ENCODE measurements at places on chromosomes 5 and 9.

GRCh38 chr5:76638479-76638878 lies 15.3 kb upstream of the F2RL2 start:
- DNase-seq = no peak

- no peak for DNase-seq
Measured at GRCh38 chr5:120055858-120056257, 408.2 kb upstream of the PRR16 start.

GRCh38 chr9:70902171-70902570 lies 219.2 kb downstream of the TRPM3 start:
- no peak for DNase-seq

- DNase-seq = no peak
Measured at GRCh38 chr5:131913603-131914002, 31.9 kb downstream of the MEIKIN start.
